Prostate gland (tissue), 2 donors: ENCODE measurements at places on chromosomes 11 and 22.
A peak's percentile ranks its signal among the peaks of the same experiment; 100 is the strongest.

DNA sequence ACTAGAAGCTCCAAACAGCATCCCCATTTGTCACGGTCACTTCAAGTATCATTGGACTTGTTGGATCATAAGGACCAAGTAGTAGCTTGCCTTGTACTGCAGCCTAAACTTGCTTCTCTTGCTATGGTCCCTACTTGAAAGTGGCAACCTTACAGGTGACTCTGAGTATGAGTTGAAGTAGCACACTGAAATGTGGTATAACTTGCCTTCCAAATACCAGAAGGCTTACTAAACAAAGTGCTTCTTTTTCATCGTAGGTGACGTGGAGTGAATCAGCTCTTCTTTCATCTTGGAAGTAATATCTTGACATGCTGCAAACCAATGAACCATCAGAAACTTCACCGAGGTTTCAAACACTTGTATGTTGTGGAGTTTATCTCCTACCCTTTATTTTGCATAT is 169.0 kb upstream of the DDI1 start:
- no peak for DNase-seq

GRCh38 chr22:30859714-30860095 is 108.9 kb downstream of the MORC2 start:
- DNase-seq: no peak

GRCh38 chr11:111069066-111069465 is 176.5 kb upstream of the POU2AF2 start:
- DNase-seq: no peak

GRCh38 chr11:76621466-76621865 is 49.1 kb downstream of the LRRC32 start:
- DNase-seq: no peak

GRCh38 chr22:30947173-30947815 is 21.3 kb downstream of the MORC2 start:
- peak; percentile 65 for DNase-seq

DNA sequence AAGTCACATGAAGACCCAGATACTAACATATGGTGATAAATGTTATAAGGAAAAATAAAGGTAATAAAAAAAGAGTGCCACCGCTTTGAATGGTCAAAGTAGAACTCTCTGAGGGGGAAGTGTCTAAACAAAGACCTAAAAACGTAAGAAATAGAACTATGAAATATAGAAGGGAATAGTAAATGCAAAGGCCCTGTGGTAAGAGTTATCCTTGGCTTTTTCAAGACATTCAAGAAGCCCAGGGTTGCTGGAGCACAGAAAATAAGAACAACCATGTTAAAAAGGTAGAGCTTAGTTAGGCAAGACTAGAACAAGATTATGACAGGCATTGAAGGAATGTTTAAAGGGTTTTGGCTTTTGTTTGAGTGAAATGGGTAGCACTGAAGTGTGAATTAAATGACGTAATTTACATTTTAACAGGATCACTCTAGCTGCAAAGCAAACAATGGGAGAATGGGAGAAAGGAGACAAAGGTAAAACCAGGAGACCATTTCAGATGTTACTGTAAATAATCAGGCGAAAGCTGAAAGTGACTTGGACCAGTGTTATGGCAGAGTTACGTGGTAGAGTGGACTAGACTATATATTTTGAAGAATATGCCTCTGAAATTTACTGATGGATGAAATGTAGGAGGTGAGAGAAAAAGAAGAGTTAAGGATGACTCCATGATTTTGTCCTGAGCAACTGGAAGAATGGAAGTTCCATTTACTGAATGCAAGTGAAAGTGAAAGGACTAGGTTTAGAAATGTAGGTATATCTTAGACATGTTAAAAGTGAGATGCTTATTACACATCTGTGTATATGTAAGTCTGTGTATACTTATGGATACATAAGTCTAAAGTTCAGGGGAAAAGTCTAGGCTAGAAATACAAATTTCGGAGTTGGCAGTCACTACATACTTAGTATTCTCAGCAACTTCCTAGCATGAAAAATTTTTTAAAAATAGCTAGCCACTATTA is 28.5 kb downstream of the BTBD10 start:
- no peak for DNase-seq

DNA sequence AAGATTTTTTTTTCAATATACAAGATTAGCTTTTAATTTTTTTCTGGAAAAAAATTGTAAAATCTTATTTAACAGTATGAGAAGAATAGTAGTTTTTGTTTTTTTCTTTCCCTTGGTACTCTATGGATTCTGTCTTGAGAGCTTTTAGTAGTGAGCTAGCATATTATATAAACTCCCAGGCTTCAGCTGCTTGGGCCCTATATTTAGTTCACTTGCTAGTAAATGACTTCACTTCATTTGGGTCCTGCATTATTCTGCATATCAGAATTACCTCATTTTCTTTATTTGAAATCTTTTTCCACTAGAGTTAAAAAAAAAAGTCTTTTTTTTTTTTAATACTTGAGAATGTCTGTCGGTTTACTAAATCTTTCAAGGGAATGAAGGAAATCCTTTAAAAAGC is 33.1 kb downstream of the HIPK3 start:
- DNase-seq: no peak

DNA sequence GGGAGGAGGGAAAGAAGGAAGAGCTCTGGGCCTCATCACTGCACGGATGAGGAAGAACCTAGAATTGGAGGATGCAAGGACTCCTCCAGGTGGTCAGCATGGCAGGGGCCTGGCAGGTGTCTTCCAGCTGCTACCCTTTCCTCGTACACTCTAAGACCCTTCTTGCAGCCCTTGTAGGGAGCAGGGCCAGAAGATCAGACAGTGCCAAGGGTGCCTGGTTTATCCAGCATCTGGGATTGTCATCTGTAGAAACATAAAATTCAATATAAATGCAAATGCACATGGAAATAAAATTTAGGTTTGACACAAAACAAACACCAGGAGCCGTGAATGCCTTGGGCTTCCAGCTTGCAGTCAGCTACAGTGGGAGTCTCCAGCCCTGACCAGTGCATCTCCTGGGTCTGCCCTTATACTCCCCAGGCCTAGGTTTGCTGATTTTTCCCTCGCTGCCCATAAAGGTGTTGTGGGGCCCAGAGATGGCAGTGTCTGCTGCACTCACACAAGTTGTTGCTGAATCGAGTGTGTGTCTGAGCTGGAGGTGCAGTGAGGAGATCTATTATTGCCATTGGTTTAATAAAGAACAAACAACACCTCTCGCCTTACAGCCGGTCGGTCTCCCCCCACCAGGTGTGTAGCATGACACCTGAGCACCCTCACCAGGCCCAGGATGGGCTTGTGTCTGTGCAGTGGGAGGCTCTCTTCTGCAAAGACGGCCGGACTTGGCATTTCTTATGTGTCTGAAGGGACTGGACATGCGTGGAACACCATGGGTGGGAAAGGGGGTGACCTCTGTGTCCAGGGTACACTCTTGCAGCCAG is 87.1 kb downstream of the BCR start:
- DNase-seq: no peak

DNA sequence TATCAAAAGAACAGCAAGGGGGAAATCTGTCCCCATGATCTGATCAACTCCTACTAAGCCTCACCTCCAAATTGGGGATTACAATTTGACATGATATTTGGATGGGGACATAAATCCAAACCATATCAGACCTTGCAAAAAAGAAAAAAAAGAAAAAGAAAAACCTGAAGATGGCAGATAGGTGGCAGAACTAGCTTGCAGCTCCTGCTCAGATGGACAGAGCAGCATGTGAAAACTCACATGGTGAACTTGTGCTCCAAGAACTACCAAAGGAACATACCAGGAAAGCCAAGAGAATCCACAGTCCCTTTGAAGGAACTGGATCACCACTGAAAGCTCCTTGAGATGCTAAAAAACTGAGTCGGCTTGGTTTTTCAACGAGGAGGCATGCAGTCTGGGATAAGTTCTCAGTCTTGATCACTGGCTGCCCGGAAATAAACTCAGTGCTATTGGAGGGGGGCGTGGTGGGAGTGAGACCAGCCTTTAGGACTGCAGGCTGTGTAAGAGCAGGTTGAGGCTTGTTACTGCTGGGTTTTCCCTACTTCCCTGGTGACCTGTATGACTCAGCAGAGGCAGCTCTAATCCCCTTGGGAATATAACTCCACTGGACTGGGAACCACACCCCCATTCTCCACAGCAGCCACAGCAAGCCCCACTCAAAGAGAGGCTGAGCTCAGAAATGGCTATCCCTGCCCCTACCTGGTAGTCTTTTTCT is 358.3 kb upstream of the ARHGAP42 start:
- DNase-seq: no peak

GRCh38 chr11:131602431-131602830 is 232.0 kb downstream of the NTM start:
- DNase-seq: no peak
